Endodermal cell (in vitro differentiated cells): ENCODE measurements at places on chromosomes 5 and 9. TPM values are rescaled to one million over a fixed set of nuclear protein-coding genes. Genes with fewer than 3 reads are reported as not detected.

GRCh38 chr9:35723908-35724307, 8.1 kb downstream of the TLN1 start:
- H3K27me3 ChIP-seq, result no peaks in the 10 kb centered on the region
- H3K4me3 ChIP-seq, result no peak overlapping the region
- no peak for DNase-seq

Gene ADAMTS13
- total RNA-seq, result 9.2 and 13.5 TPM in 2 replicates

GRCh38 chr5:149273950-149274349, 2.3 kb downstream of the AFAP1L1 start:
- H3K27ac ChIP-seq, result no peak overlapping the region
- H3K36me3 ChIP-seq, result no peaks in the 10 kb centered on the region
- H3K27me3 ChIP-seq, result peaks cover 75% of the 10 kb centered on the region
- no peak overlapping the region for H3K4me3 ChIP-seq

DNA sequence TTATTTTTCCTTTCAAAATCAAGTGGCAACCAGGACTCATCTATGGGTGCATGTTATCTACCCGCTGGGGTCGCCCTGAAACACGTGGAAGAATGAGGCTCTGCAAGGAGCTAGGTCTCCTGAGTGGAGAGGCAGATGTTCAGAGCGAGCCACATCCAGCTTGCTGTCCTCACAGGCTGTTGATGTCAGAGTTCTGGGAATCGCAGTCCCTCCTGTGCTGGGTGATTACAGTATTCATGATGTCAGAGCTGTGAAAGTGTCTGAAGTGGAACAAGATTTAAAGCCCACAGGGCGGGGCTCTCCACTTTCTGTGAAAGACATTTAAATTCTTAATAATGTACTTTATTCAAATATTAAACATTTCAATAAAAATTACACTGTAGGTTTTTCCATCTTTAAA, 24.4 kb upstream of the LMX1B start:
- no peak for DNase-seq
- H3K4me3 ChIP-seq, result no peak overlapping the region
- H3K27me3 ChIP-seq, result no peaks in the 10 kb centered on the region
- H3K36me3 ChIP-seq, result no peaks in the 10 kb centered on the region
- no peak overlapping the region for H3K27ac ChIP-seq

GRCh38 chr9:97660847-97661246, 27.2 kb downstream of the NCBP1 start:
- no peaks in the 10 kb centered on the region for H3K27me3 ChIP-seq
- no peaks in the 10 kb centered on the region for H3K4me1 ChIP-seq
- H3K36me3 ChIP-seq, result peaks cover 94% of the 10 kb centered on the region
- no peak overlapping the region for H3K27ac ChIP-seq

Gene PSD2
- total RNA-seq, result 2.5 to 3.6 TPM (median 2.8 TPM) in 3 replicates

Gene OLFML2A
- total RNA-seq, result 25.1 to 28.1 TPM (median 28.0 TPM) in 3 replicates

GRCh38 chr5:167152561-167152960, 1138.9 kb upstream of the WWC1 start:
- no peaks in the 10 kb centered on the region for H3K27me3 ChIP-seq
- H3K4me3 ChIP-seq, result no peak overlapping the region
- DNase-seq, result no peak
- H3K4me1 ChIP-seq, result no peaks in the 10 kb centered on the region
- no peaks in the 10 kb centered on the region for H3K36me3 ChIP-seq

DNA sequence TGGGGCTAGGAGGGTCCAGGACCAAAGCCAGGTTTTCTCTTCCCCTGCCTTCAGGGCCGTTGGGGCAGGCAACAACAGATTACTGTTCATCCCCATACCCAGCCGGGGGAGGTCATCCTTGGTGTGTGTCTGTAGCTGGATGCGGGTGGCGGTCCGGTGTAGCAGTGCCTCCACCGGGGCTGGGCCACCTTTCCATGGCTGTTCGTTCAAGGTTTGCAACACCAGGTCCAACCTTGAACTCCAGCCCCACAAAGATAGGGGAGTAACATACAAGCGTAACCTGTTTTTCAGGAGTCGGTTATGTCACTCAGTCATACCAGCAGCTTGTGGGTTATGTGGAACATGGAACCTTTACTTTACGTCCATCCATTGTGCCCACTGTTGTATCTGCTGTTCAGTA, 58.5 kb upstream of the FAM120A start:
- no peak overlapping the region for H3K4me3 ChIP-seq
- DNase-seq, result no peak
- no peaks in the 10 kb centered on the region for H3K27me3 ChIP-seq
- no peaks in the 10 kb centered on the region for H3K36me3 ChIP-seq
- no peak overlapping the region for H3K27ac ChIP-seq
- H3K4me1 ChIP-seq, result no peaks in the 10 kb centered on the region

GRCh38 chr9:35042081-35042604, 30.3 kb downstream of the VCP start:
- DNase-seq, result peak; percentile 26
- peaks cover 4% of the 10 kb centered on the region for H3K4me1 ChIP-seq
- peaks cover 34% of the 10 kb centered on the region for H3K36me3 ChIP-seq
- H3K27ac ChIP-seq, result no peak overlapping the region

DNA sequence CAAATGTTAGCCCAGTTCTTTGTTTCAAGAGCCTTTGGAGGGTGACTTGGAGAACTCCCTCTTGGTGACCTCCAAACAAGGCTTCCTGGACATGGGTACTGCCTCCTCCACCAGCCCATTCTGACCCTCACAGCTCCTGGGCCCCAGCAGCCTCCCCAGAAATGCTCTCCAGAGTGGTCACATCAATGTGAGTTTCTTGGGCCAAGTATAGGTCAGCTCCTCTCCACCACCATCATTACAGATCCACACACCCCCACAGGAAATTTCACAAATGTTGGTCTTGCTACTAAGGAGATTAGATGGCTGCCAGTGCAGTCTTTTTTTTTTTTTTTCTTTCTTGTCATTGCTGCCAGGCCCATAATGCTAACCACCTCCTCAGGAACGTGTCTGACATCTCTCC, 410.7 kb downstream of the DTWD2 start:
- no peak overlapping the region for H3K4me3 ChIP-seq
- H3K36me3 ChIP-seq, result no peaks in the 10 kb centered on the region
- H3K27ac ChIP-seq, result no peak overlapping the region
- no peaks in the 10 kb centered on the region for H3K4me1 ChIP-seq
- H3K27me3 ChIP-seq, result no peaks in the 10 kb centered on the region

- no peaks in the 10 kb centered on the region for H3K36me3 ChIP-seq
- no peak overlapping the region for H3K27ac ChIP-seq
- no peaks in the 10 kb centered on the region for H3K4me1 ChIP-seq
- no peak overlapping the region for H3K4me3 ChIP-seq
- H3K27me3 ChIP-seq, result no peaks in the 10 kb centered on the region
Measured at GRCh38 chr5:157159209-157159751, 6.8 kb downstream of the GARIN3 start.

GRCh38 chr9:116461632-116462031, 225.5 kb upstream of the TRIM32 start:
- no peak overlapping the region for H3K4me3 ChIP-seq
- H3K27ac ChIP-seq, result no peak overlapping the region
- H3K4me1 ChIP-seq, result peaks cover 18% of the 10 kb centered on the region
- DNase-seq, result no peak
- H3K36me3 ChIP-seq, result no peaks in the 10 kb centered on the region

- no peaks in the 10 kb centered on the region for H3K4me1 ChIP-seq
- H3K27me3 ChIP-seq, result no peaks in the 10 kb centered on the region
- no peak for DNase-seq
- H3K4me3 ChIP-seq, result no peak overlapping the region
- no peaks in the 10 kb centered on the region for H3K36me3 ChIP-seq
Measured at GRCh38 chr5:1545126-1545804, 21.5 kb upstream of the LPCAT1 start.

DNA sequence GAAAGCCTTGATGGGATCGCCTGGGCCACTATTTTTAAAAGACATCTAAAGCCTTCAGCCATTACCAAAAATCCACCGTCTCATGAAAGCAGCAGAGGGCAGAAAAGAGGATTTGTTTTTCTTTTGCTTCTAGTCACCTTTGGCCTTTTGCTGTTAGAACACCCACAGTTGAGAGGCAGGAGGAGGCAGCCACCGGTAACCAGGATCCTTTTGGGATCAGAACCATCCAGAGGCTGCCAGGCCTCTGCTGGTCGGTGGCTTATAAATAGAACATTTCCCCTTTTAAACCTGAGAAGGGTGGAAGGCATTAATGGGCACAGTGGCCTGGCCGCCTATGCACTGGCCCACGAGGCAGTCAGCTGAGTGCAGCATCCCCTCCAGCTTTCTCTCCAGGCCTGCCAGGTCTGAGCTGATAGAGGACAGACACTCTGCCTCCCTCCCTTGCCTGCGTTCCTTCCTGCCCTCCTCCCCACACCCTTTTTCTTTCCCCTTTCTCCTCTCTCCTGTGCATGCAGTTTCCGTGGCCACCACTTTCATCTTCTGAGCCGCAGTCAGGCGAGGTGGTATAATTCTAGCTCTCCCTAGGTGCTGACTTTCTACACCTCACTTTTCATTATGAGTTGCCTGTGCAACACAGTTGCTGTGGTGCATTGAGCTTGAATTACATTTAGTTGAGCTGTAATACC, 253.4 kb downstream of the ARHGAP26 start:
- H3K27ac ChIP-seq, result no peak overlapping the region
- H3K4me3 ChIP-seq, result no peak overlapping the region
- no peaks in the 10 kb centered on the region for H3K36me3 ChIP-seq
- H3K27me3 ChIP-seq, result no peaks in the 10 kb centered on the region

- no peak overlapping the region for H3K4me3 ChIP-seq
- DNase-seq, result no peak
- H3K27ac ChIP-seq, result no peak overlapping the region
- H3K27me3 ChIP-seq, result no peaks in the 10 kb centered on the region
Measured at GRCh38 chr5:65086234-65086890, 317.6 kb downstream of the CWC27 start.

Gene NLN
- 110 and 126 TPM in 2 replicates for total RNA-seq

Gene ARHGEF28
- total RNA-seq, result 0.61 and 0.92 TPM in 2 replicates

DNA sequence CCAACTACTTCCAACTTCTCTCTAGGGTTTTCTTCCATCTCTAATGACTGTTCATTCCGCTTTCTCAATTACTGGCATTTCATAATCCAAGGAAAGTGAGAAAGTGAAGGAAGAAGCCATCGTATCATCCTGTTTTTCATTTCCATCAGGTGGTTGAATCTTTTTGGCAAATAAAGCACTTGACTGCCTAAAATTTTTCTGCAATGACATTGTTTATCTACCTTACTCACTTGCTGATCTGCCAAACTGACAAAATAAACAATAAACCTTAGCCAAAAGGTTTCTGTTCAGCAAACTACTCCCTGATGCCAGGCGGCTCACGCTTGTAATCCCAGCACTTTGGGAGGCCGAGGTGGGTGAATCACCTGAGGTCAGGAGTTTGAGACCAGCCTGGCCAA, 18.4 kb downstream of the FNBP1 start:
- no peak for DNase-seq
- H3K27me3 ChIP-seq, result no peaks in the 10 kb centered on the region

DNA sequence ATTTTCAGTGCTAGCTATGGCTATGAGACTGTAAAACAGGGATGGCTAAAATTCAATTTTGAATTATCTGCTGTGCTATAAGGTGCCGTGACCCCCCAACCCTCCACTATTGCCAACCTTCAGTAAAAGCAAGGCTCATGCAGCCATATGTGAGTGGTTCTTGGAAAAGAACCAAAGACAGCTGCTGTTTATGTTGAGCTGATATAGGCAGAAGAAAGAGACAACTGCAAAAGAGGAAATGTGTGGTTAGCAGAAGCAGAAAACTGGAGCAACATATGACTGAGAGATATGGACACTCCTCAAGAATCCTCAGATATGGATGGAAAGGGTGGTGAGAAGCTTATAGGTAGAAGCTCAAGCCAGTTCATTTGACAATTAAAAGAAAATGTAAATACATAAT, 200.3 kb downstream of the TLE1 start:
- no peak overlapping the region for H3K27ac ChIP-seq
- no peak overlapping the region for H3K4me3 ChIP-seq
- no peaks in the 10 kb centered on the region for H3K36me3 ChIP-seq
- no peaks in the 10 kb centered on the region for H3K27me3 ChIP-seq

- H3K36me3 ChIP-seq, result peaks cover 23% of the 10 kb centered on the region
- no peaks in the 10 kb centered on the region for H3K27me3 ChIP-seq
Measured at GRCh38 chr5:172846677-172847076, 12.6 kb downstream of the ERGIC1 start.

GRCh38 chr5:142500227-142500905, 175.5 kb upstream of the SPRY4 start:
- no peak overlapping the region for H3K27ac ChIP-seq
- H3K36me3 ChIP-seq, result no peaks in the 10 kb centered on the region
- H3K4me3 ChIP-seq, result no peak overlapping the region
- DNase-seq, result peak; percentile 69
- H3K4me1 ChIP-seq, result no peaks in the 10 kb centered on the region
- no peaks in the 10 kb centered on the region for H3K27me3 ChIP-seq

DNA sequence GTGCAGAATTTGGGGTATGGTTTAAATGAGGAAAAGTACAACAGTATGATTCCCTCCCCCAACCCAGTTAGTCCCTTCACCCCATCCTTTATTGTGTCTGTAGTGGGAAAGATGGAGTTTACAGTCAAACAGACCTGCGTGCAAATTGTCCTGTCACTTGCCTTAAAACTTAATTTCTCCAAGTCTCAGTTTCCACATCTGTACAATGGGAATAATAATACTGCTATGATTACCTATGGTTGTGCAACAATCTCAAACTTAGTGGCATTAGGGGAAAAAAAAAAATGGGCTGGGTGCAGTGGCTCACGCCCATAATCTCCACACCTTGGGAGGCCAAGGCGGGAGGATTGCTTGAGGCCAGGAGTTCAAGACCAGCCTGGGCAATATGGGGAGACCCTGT, 35.8 kb upstream of the CTNNA1 start:
- no peaks in the 10 kb centered on the region for H3K27me3 ChIP-seq
- H3K4me1 ChIP-seq, result peaks cover 3% of the 10 kb centered on the region
- H3K4me3 ChIP-seq, result no peak overlapping the region
- DNase-seq, result no peak
- H3K36me3 ChIP-seq, result no peaks in the 10 kb centered on the region
- H3K27ac ChIP-seq, result no peak overlapping the region

Gene BARHL1
- not detected in 2 replicates for total RNA-seq

GRCh38 chr9:97858393-97858713, 5.3 kb downstream of the FOXE1 start:
- H3K4me1 ChIP-seq, result peaks cover 14% of the 10 kb centered on the region
- H3K27ac ChIP-seq, result no peak overlapping the region
- no peak for DNase-seq
- H3K36me3 ChIP-seq, result no peaks in the 10 kb centered on the region
- H3K4me3 ChIP-seq, result no peak overlapping the region
- peaks cover 100% of the 10 kb centered on the region for H3K27me3 ChIP-seq

- no peak overlapping the region for H3K27ac ChIP-seq
- no peaks in the 10 kb centered on the region for H3K4me1 ChIP-seq
- no peaks in the 10 kb centered on the region for H3K36me3 ChIP-seq
Measured at GRCh38 chr5:102998224-102998623, 121.7 kb downstream of the GIN1 start.

DNA sequence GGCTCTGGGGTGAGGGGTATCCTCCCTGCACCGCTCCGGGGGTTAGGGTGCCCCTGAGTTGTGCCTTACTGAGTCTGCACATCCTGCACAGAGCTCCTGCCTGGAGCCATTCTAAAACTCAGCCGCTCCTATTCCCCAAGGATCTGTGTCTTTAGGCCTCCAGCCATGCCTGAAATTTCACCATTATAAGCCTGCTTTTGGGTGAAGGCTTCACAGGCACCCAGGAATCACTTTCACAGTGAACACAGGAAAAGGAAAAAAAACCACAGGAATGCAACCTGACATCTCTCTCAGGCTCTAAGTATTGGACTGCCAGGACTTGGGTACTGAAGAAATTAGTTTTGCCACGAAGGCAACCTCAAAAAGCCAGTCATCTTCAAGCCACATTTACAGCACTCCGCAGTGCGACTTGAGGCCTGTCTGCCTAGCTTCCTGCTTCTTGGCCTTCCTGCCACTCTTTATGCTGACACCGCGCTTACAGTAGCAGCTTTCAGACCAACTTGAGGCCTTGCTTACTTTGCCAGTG, 30.9 kb downstream of the GALNT10 start:
- H3K36me3 ChIP-seq, result peaks cover 12% of the 10 kb centered on the region
- peak overlapping the region; percentile 29 for H3K27ac ChIP-seq
- DNase-seq, result no peak
- no peak overlapping the region for H3K4me3 ChIP-seq
- H3K27me3 ChIP-seq, result no peaks in the 10 kb centered on the region
- H3K4me1 ChIP-seq, result no peaks in the 10 kb centered on the region
